Esophagus mucosa (tissue), 1 donor: ENCODE measurements at places on chromosomes 7 and 10.

DNA sequence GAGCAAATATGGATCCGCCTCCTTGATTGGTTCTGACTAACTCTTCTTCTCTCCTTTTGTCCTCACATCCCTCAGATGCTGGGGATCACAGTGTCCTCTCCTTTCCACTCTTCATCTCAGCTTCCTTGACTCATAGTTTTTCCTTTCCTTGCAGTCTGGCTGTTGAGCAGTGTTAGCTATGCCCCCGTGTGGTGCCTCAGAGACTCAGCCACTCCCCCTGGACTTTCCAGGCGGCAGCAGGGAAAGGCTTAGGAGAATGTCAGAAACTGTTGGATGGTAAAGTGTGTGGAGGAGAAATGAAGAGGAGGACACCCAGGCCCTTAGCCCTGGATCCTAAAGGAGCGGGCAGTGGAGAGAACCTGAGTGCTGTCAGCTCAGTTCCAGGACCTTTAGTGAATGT, 267.5 kb downstream of the CELF2 start:
- ATAC-seq, result no peak

DNA sequence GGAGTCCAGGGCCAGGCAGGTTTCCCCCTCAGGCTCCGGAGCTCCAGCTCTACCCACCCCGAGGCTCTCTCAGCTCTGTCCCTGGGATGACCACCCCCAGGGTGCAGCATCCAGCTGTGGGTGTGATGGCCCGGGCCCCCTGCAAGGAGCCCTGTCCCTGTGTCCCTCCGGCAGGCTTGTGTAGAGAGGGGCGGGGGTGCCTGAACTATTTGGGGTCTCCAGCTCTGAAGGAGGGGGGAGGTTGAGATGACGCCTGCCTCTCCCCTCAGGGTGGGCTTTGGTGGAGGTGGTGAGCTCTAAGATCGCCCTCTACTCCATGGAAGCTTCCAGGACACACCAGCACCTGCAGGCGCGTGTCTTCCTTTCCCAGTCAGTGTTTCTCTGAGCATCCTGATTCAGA, 39.4 kb downstream of the ADRA2A start:
- no peak for ATAC-seq

DNA sequence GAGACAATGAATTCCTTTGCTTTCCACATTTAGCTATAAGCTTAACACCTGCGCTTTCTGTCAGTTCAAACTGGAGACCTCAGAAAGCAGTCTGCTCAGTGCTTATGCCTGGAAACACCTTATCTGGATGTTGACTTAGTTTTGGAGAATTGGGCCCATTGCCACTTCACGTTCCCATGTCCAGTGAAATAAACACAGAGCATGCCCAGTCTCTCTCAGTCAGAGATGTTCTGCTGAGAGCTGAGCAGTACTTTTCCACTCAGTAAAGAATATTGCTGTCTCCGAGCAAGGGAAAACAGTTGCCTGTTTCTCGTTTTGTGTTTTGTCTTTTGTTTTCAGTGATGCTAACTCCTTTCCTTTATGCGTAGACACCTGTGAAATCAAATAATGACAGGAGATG, 83.2 kb upstream of the PRR15 start:
- ATAC-seq, result no peak

DNA sequence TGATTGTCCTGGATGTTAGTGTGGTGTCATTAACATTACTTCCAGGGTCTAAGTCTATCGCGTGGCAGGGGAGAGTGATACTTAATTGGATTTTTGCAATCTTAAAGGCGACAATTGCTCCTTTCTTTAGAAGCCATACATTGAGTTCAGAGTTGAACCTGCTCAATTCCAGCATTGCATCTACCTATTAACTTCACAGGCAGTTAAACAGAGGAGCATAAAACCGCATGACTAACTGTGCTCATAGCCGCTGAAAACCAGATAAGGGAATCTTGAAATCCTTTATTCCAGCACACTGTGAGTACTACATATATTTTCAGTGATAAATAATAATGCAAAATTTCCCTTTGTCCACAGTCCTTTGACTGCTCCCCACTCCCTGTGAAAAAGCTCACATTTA, 255.3 kb downstream of the STK31 start:
- ATAC-seq, result no peak

DNA sequence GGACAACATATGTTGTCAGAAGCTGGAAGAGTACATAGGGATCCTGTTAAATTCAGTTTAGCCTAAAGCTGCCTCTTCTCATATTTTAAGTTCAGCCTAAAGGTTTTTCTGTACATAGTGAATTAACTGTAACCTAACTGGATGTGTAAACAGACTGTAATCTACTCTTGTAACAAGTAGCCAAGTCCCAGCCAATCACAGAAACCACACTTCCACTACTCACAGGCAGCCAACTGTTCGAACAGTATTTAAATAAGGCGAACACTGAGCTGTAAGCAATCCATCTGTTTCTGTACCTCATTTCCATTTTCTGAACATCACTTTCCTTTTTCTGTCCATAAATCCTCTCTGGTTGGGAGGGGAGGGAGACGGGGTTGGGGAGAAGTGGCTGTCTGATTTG, 15.0 kb upstream of the STN1 start:
- no peak for ATAC-seq

DNA sequence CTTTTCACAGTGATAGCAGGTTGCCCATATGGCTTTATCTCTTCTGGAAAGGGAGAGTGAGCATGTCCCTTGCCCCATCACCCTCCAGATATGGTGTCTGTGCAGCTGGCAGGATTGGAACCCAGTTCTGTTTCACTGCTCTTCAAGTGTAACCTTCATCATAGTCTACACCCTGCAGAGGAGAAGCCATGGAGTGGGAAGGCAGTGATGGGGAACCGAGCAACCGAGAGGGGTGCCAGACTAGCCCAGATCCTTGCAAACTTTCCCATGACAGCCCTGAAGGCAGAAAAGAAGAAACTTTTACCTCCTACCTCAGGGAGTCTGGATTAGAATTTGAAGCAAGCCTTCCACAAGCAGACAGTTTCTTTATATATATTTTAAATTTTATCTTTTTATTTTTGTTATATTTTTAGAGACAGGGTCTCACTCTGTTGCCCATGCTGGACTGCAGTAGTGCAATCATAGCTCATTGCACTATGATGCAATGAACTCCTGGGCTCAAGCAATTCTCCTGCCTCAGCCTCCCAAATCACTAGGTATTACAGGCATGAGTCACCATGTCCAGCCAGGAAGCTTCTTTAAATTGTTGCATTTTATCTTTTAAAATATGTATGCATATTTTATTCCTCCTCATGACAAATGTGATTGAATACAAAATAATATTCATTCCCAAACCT, 133.3 kb downstream of the KCNMA1 start:
- peak; percentile 43 for ATAC-seq

DNA sequence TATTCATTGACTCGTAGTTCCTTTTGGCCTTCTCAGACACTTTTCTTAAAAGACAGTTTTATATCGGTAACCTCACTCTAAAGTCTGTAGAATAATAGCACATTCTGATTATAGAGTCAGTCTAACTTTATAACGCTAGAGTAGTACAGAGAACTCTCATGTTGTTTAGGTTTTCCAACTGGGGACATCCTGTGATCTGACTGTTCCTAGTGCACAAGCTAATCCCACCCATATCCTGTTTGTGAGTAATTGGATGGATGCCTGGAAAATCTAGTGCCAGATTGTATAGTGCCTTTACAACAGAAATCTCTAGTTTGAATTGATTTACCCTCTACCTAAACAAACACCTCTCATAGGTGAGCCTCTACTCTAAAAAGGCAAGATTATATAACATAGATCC, 107.4 kb downstream of the ZEB1 start:
- ATAC-seq, result peak; percentile 52

DNA sequence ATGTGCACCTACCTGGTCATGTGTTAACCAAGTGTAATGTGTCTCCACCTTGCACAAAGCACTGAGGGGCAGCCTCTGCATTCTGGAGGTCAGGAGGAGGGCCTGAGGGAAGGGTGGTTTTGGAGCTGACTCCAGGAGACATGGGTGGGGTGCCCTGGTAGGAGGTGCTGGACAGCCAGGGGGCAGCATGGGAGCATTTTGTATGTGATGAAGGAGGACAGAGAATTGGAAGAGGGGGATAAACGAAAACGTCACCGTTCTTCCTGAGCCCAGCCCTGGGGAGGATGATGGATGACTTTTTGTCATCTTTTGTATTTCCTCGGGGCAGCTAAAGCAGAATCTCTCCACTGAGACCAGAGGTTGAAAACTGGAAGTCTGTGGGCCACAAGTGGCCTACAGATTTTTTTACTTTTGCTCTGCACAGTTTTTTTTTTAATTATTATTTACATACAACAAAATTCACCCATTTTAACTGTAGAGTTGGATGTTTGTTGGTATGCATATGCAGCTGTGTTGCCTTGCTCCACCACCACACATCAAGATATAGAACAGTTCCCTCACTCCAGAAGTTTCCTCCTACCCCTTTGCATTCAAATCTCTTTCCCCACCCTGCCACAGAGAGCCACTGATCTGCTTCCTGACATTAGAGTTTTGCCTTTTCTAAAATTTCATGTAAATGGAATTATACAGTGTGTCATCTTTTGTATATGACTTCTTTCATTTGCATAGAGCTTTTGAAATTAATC, 242.5 kb downstream of the VTI1A start:
- no peak for ATAC-seq

- ATAC-seq, result no peak
Observed at GRCh38 chr7:97671571-97671970, 60.3 kb upstream of the TAC1 start.

- ATAC-seq, result peak; percentile 28
Observed at GRCh38 chr10:121033366-121033765, 182.2 kb downstream of the WDR11 start.

GRCh38 chr7:50661345-50662040, 96.3 kb upstream of the DDC start:
- no peak for ATAC-seq

- ATAC-seq, result no peak
Observed at GRCh38 chr10:93573924-93574323, 7.5 kb downstream of the FFAR4 start.

DNA sequence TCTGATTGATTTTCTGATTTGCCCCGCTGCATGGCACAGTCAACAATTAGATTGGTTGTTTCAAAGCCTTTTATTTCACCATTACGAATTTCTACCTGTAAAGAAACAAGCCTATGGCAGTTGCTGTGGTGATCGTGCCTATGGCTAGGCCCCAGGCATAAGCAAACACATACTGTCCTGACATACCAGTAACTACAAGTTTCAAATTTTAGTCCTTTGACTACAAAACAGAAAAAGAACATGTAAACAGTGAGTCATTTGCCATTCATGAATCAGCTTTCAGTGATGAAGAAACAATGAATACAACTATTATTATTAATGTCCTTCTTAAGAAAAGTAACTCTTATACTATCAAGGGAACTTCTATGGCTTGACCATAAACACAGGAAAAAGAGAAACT, 168.0 kb upstream of the LRRN3 start:
- ATAC-seq, result peak; percentile 88

- ATAC-seq, result no peak
Observed at GRCh38 chr7:151798851-151799448, 78.0 kb downstream of the PRKAG2 start.

DNA sequence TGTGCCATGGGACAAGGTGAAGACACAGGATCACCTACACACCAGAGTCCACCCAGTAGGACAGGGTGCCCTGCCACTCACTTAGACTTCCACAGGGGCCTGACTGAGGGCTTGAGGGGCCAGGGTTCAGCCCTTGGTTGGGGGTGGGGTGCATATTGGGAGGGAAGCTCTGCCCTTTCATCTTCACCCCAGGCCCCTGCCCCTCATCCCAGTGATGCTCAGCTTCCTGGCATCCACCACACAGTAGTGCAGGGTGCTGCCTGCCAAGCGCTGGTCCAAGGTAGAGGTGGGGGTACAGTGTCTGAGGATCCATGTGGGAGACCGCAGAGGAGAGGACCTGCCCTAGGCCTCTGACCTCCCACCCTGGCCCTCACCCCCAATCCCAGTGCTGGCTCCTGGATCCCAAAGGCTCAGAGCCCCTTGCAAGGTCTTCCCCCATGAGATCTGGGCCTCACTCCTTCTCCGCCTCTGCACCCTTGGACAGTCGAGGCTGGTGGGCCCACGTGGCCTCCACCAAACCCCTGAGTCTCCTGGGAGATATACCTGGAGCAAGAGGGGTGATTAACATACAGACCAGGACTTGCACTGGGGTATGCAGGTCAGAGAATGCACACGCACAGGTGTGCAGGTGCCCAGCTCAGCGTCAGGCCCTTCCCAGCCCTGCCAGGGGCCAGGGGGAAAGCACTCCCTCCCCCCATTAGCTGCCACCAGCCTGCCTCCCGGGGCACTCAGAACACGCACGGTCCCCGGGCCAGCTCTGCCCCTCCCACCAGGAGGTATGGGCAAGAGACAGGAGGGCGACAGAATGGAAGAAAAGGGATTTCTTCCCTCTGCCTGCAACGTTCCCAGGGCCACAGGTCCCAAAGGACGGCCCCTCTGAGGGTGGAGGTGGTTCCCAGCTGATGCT, 8.6 kb upstream of the IRF5 start:
- no peak for ATAC-seq

DNA sequence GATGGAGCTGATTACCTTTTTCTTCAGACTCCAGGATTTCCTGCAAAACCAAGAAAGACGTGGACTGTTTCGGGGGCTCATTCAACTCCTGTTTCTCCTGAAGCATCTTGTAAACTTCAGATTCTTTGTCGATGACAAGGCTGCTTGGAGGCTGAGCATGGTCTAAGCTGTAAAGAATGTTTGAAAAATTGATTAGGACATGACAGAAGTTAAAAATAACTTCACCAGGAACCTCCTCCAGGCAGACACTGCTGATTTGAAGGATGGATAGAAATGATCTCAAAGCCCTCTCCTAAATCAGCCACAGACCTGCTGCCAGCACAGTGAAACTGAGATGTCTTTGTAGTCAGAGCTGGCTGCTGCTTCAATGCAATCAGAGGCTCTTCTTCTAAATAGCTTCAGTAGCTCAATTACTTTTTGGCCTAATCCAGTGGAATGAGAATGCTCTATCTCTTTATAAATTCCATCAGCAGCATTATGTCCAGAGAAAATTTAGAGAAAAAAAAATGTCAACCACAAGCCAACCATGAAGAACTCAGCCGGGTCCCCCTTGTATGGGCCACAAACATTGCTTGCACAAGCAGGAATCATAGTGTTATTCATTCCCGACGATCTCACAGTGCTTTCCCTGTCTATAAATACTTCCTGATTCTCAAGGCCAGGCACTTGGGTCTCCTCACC, 43.5 kb downstream of the PDLIM1 start:
- ATAC-seq, result no peak

GRCh38 chr7:29102558-29103151, 43.7 kb downstream of the CPVL start:
- ATAC-seq, result no peak

DNA sequence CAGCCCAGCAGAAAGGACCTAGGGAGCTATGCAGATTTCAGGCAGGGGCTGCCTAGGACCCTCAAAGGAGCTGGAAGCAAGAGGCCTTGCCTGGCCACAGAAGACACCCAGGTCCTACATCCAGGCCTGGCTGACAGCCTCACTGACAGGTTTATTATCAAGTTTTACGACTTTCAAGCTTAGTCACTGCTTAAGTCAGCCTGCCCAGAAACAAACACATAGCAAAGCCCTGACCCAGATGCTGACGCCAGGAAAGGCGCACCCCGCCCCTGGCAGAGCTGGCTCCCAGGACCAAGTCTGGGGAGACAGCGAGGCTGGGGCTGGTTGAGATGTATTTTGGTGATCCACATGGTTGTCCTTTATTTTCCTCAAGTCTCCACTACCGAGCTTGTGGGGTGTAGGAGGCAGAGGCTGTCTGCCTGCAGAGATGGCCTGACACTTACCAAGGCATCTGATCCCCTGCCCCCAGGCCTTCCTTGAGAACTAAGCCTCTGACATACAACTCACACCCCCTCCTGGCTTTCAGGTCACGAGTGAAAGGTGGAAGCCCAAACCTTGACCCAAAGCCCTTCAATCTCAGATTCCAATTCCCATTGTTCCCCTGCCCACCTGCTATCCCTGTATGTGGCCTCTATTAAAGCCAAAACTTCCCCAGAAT, 80.7 kb upstream of the EMX2 start:
- peak; percentile 96 for ATAC-seq

GRCh38 chr10:119209035-119209735, 1.8 kb downstream of the GRK5 start:
- no peak for ATAC-seq
